Iris pigment epithelial cell (primary cell): ENCODE measurements at places on chromosomes 5 and 9.
A peak's percentile ranks its signal among the peaks of the same experiment; 100 is the strongest.

- DNase-seq, result no peak
Observed at GRCh38 chr9:81636255-81636599, 53.1 kb downstream of the TLE1 start.

DNA sequence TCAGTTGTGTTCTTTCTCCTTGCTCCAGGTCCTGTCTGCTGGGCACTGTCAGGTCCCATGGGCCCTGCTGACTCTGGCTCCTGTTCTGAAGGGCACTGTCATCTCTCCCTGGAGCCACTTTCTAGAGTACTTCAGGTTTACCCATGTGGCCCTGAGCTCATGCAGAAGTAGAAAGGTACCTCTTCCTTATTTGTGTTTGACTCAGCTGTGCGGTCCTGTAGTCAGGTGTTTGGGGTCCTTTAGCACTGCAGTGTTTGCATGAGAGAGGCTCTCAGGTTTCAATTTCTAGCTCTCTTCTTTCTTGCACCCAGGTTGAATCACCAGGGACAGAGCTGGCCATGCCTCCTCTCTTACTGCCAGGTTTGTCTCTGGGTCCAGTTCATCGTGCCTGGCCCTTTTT lies 71.5 kb downstream of the HSPA4 start:
- no peak for DNase-seq

DNA sequence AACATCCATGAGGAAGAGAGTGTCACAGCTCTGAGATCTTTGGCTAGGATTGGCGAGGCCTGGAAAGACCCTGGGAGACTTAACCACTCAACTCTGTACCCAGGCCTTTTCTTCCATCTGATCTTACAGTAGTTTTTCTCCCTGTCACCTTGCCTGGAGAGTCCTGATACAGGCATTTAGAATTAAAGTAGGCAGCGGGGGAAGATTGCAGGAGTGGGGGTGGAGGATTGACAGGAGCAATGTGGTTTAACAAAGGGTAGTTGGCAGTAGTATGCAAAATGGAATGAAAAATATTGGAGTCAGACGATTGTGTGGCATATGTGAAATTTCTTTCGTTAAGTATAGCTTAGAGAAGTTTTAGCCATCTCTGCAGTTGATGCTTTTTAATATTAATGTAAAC lies 16.9 kb downstream of the TMEFF1 start:
- DNase-seq, result no peak

GRCh38 chr5:180599981-180600553 lies 8.8 kb upstream of the SCGB3A1 start:
- DNase-seq, result no peak

- peak; percentile 3 for DNase-seq
Observed at GRCh38 chr5:145158730-145159129, 676.4 kb downstream of the PRELID2 start.

GRCh38 chr5:143574236-143574635 lies 170.8 kb upstream of the NR3C1 start:
- DNase-seq, result no peak

DNA sequence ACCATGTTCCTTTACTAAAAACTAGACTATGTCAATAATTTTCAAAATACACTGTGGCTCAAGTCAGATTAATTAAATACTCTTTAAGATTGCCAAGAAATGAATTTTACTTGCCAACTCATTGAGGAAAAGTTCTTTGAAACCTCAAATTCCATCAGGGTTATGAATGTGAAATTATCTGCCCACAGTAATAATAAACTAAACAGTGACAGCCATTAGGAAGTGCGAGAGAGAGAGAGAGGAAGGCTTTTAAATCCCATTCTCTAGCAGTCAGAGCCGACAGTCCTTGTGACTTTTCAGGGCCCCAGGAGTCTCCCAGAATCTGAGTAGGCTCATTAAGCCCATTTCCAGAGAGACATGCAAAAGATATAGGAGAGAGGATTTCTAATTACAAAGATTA lies 236.1 kb downstream of the MARCHF11 start:
- DNase-seq, result peak; percentile 70

DNA sequence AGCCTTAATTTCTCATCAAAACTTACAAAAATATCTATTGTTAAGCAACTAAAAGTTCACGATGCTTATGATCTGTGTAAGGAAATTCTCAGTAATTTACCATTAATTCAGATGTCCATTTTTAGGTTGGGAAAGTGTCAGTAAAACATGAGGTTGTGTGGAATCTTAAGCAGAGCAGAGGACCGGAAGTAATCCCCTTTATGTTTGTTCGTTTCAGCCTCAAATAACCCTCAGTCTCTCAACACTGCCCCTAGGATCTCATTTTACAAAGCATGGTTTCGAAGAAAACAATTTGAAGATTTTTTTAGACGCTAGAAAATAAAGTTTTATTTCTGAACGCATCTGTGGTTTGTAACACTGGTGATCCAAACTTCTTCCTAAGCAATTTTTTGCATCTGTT lies 504.2 kb downstream of the MAT2B start:
- DNase-seq, result no peak

DNA sequence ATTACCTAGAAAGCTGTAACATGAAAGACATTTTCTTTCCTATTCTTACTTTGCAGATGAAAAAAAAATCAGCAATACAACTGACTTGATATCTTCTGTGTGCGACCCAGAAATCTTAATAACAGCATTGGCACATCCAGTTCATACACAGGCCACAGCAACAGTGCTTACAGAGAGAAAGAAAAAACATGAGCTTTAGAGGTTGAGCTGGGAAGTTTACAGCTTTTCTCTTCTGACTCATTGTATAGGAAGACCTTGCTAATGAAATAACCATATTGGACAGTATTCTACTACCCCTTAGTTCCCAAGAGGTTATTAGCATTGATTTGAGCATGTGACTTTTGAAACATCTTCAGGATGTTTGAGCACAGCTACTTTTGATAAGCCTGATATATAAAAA lies 1033.4 kb upstream of the DMAC1 start:
- no peak for DNase-seq

GRCh38 chr5:154078272-154078671 lies 39.5 kb downstream of the MFAP3 start:
- DNase-seq, result no peak
